ENCODE measurements at places on chromosomes 16 and 17.
A peak's percentile ranks its signal among the peaks of the same experiment; 100 is the strongest.

DNA sequence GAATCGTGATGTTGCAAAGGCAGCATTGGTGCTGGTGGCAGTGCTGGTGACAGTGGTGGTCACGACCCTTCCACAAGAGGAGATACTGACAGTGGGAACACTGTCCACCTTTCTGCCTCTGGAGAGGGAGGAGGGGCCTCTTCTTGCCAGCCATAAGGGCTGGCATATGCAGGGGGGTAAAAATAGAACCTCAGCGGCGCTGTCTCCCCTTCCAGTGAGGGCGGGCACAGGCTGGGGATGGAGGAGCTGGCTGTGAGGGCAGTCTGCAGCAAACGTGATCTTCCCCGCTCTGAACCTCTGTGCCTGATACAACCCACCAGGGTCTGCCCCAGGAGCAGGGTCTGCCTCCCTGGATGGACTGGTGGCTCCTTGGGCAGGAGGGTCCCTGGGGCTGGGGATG lies 3.4 kb downstream of the RAP1GAP2 start:
- no peak for ATAC-seq

- ATAC-seq = peak; percentile 48
These were observed 33.7 kb upstream of the MFSD6L start for GRCh38 chr17:8832711-8833352.

GRCh38 chr16:53374800-53375199 lies 59.5 kb upstream of the RBL2 start:
- ATAC-seq = no peak

GRCh38 chr16:28090646-28091377 lies 27.3 kb upstream of the GSG1L start:
- peak; percentile 11 for ATAC-seq

DNA sequence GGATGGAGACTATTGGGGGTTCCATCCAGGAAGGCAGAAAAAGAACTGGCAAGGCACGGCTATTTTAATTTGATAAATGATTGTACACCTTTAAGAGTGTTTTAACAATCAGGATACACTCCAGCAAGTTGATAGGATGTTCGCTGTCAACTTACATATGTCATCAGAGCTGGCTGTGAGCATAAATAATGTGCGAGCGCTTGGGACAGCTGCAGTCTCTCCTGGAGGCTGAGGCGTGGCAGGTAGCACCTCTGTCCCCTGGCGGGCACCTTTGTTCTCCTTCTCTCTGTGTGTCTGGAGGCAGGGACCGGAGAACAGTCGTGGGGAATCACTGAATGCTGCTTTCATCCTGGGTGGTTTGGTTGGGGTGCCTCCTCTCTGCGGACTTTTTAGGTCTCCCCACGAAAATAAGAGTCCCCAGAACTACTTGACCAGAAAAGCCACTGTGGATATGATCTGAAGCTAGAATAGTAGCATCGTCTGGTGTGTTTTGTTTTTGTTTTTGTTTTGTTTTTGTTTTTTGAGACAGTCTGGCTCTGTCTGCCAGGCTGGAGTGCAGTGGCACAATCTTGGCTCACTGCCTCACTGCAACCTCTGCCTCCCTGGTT lies 9.4 kb downstream of the BAHCC1 start:
- no peak for ATAC-seq

DNA sequence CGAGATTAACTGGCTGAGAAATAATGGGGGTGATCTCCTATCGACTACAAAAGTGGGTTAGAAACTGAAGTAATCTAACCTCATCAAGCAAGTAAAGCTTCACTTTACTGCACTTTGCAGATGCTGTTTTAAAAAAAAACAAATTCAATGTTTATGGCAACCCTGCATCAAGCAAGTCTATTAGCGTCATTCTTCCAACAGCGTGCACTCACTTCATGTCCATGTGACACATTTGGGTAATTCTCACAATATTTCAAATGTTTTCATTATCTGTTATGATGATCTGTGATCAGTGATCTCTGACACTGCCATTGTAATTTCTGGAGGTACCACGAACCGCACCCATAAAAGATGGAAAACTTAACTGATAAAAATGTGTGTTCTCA lies 70.8 kb downstream of the KANSL1 start:
- no peak for ATAC-seq

GRCh38 chr16:66569827-66570405 lies 3.7 kb downstream of the CMTM1 start:
- ATAC-seq = peak; percentile 34

DNA sequence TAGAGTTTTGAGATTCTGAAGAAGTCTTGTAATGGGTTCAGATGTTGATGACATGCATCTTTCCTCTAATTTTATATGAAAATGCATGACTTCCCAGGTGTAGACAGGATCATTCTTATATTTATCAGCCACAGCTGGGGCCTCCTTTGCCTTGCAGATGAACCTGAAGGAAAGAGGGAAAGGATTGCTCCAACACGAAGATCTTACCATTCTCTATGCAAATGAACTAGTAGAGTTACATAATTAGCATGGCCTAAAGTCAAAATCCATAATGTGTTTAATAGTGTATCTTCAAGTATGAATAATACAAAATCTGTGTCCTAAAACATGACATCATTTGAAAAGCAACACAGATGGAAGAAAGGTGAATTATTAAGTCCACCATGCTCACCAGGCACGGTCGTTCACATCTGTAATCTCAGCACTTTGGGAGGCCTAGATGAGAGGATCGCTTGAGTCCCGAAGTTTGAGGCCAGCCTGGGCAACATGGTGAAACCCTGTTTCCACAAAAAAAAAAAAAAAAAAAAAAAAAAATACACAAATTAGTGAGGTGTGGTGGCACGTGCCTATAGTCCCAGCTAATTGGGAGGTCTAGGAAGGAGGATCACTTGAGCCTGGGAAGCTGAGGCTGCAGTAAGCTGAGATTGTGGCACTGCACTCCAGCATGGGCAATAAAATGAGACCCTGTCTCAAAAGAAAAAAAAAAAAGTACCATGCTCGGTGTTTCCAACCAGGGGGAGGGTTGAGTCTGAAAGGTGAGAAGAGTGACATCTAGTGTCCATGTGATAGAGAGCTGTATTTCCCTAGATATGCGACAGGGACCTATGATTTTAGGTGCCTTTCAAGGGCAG lies 6.3 kb downstream of the VWA3A start:
- ATAC-seq = peak; percentile 95

- ATAC-seq = peak; percentile 84
These were observed 30.5 kb downstream of the TMEM98 start for GRCh38 chr17:32958418-32958817.

GRCh38 chr16:23256440-23256839 lies 45.7 kb upstream of the SCNN1B start:
- ATAC-seq = no peak

DNA sequence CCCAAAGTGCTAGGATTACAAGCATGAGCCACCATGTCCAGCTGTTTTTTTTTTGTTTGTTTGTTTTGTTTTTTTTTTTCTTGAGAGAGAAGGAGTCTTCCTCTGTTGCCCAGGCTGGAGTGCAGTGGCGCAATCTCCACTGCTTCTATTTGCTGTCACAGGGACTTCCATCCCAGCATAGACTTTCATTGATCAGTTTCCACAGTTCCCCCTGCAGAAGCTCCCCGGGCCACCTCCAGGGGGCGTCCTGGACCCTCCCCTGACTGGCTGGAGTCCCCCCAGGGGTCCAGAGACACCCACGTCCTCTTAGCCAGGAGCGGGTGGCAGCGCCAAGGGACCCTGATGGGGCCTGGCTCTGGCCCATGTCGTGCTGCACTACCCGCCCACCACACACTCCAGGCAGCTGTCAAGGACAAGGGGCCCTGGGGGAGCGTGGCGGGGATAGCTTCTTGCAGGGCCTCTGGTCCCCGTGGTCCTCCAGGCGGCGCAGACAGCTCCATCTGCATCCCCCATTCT lies 3.1 kb upstream of the NPW start:
- ATAC-seq = peak; percentile 29

DNA sequence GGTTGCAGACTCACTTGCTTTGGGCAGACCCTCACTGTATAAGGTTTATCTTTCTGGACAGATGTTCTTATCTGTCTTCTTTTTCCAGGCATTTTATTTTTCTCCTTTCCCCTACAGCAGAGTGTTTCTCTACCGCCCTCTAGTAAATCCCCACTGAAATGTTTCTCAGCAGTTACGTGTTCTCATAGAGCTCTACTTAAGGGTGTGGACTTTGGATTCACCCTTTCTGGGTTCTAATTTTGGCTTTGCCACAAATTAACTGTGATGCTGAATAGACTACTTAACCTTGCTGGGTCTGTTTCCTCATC lies 2.0 kb downstream of the ADAT1 start:
- peak; percentile 56 for ATAC-seq

GRCh38 chr17:17366941-17367875 lies 64.0 kb downstream of the NT5M start:
- no peak for ATAC-seq

- no peak for ATAC-seq
These were observed 273.8 kb downstream of the FOXL1 start for GRCh38 chr16:86852135-86852534.

DNA sequence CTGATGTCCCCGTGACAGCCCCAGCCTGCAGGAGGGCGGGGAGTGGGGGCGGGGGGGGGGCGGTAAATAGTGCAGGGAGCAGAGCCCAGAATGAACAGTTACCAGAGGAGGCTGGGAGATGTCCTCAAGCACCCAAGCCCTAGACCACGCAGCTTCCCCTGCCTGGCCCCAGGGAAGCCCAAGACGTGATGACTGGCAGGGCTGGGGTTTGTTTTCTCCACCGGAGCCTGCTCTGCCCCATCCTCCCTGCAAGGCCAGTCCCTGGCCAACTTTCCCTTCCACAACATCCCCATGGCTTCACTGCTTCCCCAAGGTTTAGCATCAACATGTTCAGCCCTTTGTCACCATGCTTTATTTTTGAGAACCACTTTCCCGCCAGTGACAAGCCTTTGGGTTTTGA lies 1.4 kb upstream of the BEAN1 start:
- no peak for ATAC-seq

DNA sequence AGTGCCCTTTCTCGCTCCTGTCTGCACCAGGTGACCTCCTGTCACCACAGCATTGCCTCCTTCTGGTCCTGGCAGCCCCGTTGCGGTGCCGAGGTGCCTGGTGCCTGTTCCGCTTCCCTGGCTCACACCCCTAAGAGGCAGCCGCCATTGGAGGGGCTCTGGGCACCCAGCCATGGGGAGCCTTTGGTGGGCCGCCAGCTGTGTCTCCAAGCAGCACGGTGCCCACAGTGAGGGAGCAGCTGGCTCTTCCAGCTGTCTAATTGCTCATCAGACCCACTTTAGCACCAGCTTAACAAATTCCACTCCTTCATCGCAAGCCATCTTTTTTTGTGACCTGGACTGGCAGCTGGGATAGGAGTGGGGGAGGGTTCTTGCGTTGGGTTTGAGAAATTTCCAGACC lies 276.1 kb downstream of the SNX29 start:
- no peak for ATAC-seq

GRCh38 chr17:42850954-42851353 lies at the start of gene AOC3:
TSS of gene AOC3 (plus strand) at chr17:42851199. CDS start at chr17:42851344, 145 bp downstream.
- ATAC-seq = no peak

- ATAC-seq = peak; percentile 94
These were observed 12.2 kb upstream of the NDRG4 start for GRCh38 chr16:58487566-58488351.

DNA sequence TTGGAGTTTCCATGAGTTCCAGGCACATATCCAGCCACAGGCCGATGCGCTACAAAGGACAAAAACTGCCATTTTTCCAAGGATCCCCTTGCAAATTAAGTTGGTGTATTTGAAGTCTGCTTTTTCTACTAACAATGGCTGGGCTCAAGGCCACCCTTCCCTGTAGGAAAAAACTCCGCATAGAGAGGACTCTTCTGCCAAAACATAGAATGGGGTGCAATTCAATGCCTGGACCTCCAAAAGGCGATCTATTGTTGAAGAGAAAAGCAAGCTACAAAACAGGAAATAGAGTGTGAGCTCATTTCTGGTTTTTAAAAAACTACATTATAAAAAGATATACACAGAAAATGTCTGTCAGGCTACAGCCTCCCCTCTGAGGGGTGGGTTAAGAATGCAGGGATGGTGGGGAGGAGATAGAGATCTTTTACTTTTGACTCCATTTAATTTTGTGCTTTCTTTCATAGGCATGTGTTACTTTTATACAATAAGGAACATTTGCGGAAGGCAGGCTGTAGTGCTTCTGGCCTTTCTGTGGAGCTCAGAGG lies 22.9 kb upstream of the PRSS54 start:
- ATAC-seq = no peak

DNA sequence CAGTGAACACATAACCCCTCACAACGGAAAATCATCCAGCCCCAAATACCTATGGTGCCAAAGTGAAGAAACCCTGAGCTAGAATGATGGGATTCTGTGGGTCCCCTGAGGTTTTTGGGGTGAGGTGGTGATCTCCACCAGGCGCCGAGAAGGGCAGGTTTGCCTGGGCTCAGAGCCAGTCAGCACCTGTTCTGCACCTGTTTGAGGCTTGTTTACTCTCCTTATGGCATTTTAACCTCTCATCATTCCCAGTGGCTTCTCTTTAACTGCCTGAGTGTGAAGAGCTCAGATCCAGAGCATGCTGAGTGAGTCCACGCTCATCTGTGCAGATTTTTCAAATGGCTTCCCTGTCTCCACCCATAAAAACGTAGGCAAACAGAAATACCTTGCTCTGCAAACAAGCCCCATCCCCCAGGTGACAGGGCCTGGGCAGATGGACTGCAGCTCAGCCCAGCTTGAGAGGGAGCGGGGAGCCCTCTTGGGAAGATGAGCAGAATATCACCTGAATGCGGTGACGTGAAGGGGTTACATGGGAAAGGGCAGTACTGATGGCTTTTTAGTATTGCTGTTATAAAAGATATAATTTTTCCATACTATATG lies 40.1 kb upstream of the CLEC19A start:
- ATAC-seq = no peak

GRCh38 chr17:69506489-69506888 lies 92.0 kb downstream of the MAP2K6 start:
- peak; percentile 79 for ATAC-seq

DNA sequence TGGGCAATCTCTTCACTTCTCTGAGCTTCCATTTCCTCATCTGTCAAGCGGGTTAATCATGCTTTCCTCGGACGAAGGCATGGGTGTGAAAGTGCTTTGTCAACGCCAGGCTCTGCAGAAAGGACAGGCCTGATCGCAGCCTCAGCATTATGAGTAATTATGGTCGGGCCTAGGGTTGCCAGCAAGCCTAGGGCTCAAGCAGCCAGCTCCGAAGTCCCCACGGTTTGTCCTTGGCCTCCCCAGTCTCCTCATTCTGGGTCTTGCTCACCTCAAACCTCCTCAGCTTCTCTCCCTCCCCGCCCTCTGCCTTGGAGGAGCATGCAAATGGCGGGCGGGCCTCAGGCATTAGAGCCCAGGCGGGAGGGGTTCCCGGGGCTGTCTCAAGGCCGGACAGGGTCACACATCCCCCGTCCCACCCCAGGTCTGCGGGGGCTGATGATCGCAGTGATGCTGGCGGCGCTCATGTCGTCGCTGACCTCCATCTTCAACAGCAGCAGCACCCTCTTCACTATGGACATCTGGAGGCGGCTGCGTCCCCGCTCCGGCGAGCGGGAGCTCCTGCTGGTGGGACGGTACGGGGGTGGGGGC lies 10.2 kb upstream of the FAM83G start:
- ATAC-seq = no peak

- no peak for ATAC-seq
These were observed 17.1 kb downstream of the ST6GALNAC1 start for GRCh38 chr17:76626442-76626841.

- no peak for ATAC-seq
These were observed 1014.4 kb upstream of the GOT2 start for GRCh38 chr16:59748531-59748930.

All from SK-N-SH treated with all-trans-retinoic acid at 6 μM for 48 hours (cell line).